ENCODE measurements at places on chromosomes 7 and 10. TPM values are rescaled to one million over a fixed set of nuclear protein-coding genes. Genes with fewer than 3 reads are reported as not detected.

- peaks cover 4% of the 10 kb centered on the region for H3K27me3 ChIP-seq
- no peak overlapping the region for H3K4me3 ChIP-seq
Observed at GRCh38 chr10:97542169-97543024, 30.2 kb upstream of the ANKRD2 start.

UCN3 gene
- total RNA-seq, result not detected

- no peaks in the 10 kb centered on the region for H3K27me3 ChIP-seq
- no peak overlapping the region for H3K27ac ChIP-seq
- no peak for DNase-seq
- no peaks in the 10 kb centered on the region for H3K36me3 ChIP-seq
- no peak overlapping the region for H3K4me3 ChIP-seq
Observed at GRCh38 chr7:2165610-2166594, 66.8 kb downstream of the MAD1L1 start.

OR2F1 gene
- total RNA-seq, result not detected

GRCh38 chr7:19262826-19263225 lies 117.6 kb upstream of the FERD3L start:
- no peaks in the 10 kb centered on the region for H3K36me3 ChIP-seq
- H3K4me3 ChIP-seq, result no peak overlapping the region
- DNase-seq, result no peak
- H3K27me3 ChIP-seq, result no peaks in the 10 kb centered on the region

TECTB gene
- total RNA-seq, result not detected

VTI1A gene
- 45.1 TPM for total RNA-seq

DNA sequence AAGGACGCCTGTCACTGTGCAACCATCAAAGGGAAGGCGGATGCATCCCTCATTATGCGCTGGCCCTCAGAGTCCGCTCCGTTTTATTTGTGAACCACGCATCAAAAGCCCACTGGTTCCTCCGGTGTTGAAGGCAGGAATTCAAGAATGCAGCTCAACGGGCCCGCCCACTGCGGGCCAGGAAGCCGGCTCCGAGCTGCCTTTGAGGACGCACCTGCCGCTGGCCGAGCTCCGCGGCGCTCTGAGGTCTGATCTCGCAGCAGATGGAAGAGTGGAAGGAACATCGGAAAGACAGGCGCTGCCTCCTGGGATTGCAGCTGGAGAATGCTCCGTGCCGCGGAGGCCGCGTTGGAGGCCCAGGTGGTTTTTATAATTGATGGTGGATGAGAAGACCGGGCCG lies 56.9 kb upstream of the ADGRA1 start:
- no peak overlapping the region for H3K4me3 ChIP-seq
- H3K36me3 ChIP-seq, result no peaks in the 10 kb centered on the region
- no peak for DNase-seq
- H3K27me3 ChIP-seq, result no peaks in the 10 kb centered on the region
- H3K4me1 ChIP-seq, result no peaks in the 10 kb centered on the region

CLIP2 gene
- total RNA-seq, result 3.8 TPM

DNA sequence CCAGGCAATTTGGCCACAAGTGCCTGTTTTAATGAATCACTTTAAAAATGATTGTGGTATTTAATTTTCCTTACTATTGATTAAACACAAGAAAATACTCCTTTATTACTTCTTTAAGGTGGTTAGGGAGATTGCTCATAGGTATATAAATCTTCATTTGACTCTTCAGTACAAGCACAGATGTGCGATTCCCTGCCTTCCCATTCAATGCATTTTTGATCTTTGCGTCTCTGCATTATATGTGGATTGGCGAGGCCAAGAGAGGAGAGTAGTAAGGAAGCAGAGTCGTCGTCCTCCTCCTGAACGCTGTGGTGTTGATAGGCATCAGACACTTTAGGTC lies 683.7 kb downstream of the LRMDA start:
- H3K36me3 ChIP-seq, result no peaks in the 10 kb centered on the region
- DNase-seq, result no peak

GRCh38 chr10:72911758-72912157 lies 18.2 kb downstream of the OIT3 start:
- no peak overlapping the region for H3K4me3 ChIP-seq
- no peaks in the 10 kb centered on the region for H3K4me1 ChIP-seq
- H3K27me3 ChIP-seq, result no peaks in the 10 kb centered on the region
- no peaks in the 10 kb centered on the region for H3K36me3 ChIP-seq
- no peak overlapping the region for H3K27ac ChIP-seq
- no peak for DNase-seq

LRRC4 gene
- total RNA-seq, result not detected

MDH2 gene
- total RNA-seq, result 137 TPM

SPAM1 gene
- total RNA-seq, result not detected

DNA sequence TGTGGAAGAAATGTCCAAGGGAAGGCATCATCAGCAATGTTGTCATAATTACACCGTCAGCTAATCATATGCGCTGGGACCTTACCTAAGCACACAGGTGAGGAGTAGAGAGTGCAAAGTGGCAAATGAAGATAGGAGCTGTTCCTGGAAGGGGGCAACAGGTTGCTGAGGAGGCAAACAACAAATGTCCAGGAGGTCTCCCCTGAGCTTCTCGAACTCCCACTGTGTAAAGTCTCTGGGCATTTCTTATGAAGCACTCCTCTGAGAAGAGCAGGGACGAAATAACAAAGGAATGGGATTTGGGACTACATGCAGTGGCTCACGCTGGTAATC lies 152.5 kb downstream of the DOCK4 start:
- H3K27me3 ChIP-seq, result peaks cover 3% of the 10 kb centered on the region
- H3K36me3 ChIP-seq, result no peaks in the 10 kb centered on the region
- no peaks in the 10 kb centered on the region for H3K4me1 ChIP-seq
- no peak overlapping the region for H3K4me3 ChIP-seq

DNA sequence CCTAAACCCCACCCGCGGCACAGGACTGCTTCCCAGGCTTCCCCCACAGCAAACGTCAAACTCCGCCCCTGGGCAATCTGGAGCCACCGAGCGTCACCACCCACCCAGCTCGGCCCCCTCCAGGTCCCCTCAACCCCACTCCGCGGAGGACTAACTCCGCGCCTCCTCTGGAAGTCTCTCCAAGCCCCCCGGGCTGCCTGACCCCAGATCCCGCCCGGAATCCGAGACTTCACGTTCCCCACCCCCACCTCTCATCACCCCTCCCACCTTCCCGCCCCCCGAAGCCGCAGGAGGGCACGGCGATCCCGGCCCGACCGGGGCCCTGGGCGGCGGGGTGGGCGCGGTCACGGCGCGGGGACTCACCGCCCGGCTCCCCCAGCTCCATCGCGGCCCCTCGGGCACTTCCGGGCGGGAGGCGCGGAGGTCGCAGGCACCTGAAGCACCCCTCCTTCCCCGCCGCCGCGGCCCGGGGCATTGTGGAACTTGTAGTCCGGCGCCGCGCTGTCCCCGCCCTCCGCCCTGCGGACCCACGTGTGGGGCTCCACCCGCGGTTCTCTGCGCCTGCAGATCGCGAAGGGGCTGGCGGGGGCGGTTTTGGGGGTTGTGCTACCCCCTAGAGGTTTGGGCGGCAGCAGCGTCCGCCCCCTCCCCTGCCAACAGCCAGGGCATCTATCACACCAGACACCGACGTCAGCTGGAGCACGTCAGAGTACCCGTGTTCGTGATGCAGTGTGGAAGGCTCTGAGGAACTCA lies at the start of gene TMUB1:
Gene TMUB1, minus strand, starts transcription at position 423 of the 753 bp plus-strand sequence. CDS start 930 bp downstream, outside the sequence.
- H3K4me1 ChIP-seq, result peaks cover 31% of the 10 kb centered on the region
- peak within 1 kb of the TSS; percentile 96 for H3K27ac ChIP-seq
- DNase-seq, result peak; percentile 89
- H3K4me3 ChIP-seq, result peak within 1 kb of the TSS; percentile 100
- H3K27me3 ChIP-seq, result peaks cover 17% of the 10 kb centered on the region
- peaks cover 9% of the 10 kb centered on the region for H3K36me3 ChIP-seq

GLI3 gene
- total RNA-seq, result 1.3 TPM

PRKCQ gene
- total RNA-seq, result 61.2 TPM

- H3K4me1 ChIP-seq, result peaks cover 60% of the 10 kb centered on the region
- H3K27ac ChIP-seq, result no peak overlapping the region
- DNase-seq, result no peak
Observed at GRCh38 chr10:6273351-6273750, 70.6 kb downstream of the PFKFB3 start.

DNA sequence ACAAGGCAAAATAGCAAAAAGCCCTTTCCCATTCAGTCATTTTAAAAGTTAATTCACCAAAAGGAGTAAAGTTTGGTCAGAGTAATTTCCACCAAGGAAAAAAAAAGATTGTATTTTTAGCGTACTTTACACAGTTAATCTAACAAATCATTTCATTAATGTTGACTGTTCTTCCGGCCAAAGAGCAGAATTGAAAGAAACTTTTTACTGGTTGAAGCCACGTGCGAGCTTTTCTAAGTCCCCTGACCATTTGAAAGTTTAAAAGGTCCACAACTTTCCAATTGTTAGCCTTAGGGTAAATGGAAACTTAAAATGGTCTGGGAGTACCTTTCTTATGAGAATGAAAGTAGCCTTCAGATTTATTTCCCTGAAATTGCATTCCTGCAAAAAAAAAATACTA lies 296.7 kb downstream of the ARL4A start:
- H3K27me3 ChIP-seq, result no peaks in the 10 kb centered on the region
- no peak overlapping the region for H3K27ac ChIP-seq
- no peak for DNase-seq

- peaks cover 3% of the 10 kb centered on the region for H3K4me1 ChIP-seq
- peak; percentile 28 for DNase-seq
- no peaks in the 10 kb centered on the region for H3K27me3 ChIP-seq
- peaks cover 21% of the 10 kb centered on the region for H3K36me3 ChIP-seq
Observed at GRCh38 chr7:44057849-44058758, 7.3 kb downstream of the PGAM2 start.

- H3K4me1 ChIP-seq, result no peaks in the 10 kb centered on the region
- peaks cover 10% of the 10 kb centered on the region for H3K27me3 ChIP-seq
- no peak overlapping the region for H3K27ac ChIP-seq
- peaks cover 5% of the 10 kb centered on the region for H3K36me3 ChIP-seq
Observed at GRCh38 chr10:88440541-88440940, 142.6 kb downstream of the RNLS start.

DNA sequence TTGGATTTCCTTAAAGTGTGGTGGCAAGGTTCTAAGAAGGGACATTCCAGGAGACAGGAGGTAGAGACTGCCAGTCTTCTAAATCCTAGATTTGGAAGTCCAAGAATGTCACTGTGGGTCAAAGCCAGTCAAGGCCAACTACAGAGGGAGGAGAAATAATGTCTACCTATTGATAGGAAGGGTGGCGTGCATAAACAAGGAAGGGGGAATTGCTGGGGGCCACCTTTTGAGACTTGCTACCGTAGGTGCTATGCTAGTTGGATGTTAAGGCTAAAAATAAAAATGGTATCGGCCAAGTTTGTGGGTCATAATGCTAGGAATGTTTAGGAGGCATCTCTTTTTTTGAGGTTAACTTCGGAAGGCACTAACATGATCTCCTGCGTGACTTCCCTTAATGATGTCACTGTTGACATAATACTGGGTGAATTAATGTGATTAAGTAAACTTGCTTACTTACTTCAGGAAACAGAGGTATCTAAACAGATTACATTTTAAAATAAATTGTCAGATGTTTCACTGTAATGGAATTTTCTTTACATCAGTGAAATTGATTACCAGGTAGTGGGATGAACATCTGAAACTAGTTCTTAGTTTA lies 4.8 kb downstream of the BTRC start:
- no peak overlapping the region for H3K27ac ChIP-seq
- peaks cover 9% of the 10 kb centered on the region for H3K4me1 ChIP-seq
- DNase-seq, result no peak
- no peak overlapping the region for H3K4me3 ChIP-seq

DNA sequence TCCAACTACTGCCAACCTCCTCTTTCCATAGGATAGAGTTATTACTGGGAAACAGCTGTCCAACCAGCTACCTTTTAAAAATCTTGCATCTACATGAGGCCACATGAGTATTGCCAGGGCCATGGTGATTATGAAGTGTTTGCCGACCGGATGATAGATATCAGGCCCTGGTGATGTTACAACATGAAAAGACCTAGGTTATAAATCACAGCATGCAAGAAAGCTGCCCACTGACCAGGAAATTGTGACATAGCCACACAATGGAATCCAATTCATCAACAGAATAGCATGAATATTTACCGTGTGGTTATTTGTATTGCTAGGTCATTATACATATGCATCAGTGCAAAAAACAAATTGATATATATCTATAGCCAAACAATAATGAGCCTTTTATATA lies 517.0 kb downstream of the INHBA start:
- H3K27me3 ChIP-seq, result no peaks in the 10 kb centered on the region
- no peak overlapping the region for H3K4me3 ChIP-seq
- no peak for DNase-seq

GRCh38 chr10:32338262-32338661 lies 8.7 kb downstream of the EPC1 start:
- H3K36me3 ChIP-seq, result peaks cover 23% of the 10 kb centered on the region
- no peaks in the 10 kb centered on the region for H3K27me3 ChIP-seq
- no peak overlapping the region for H3K27ac ChIP-seq
- H3K4me3 ChIP-seq, result no peak overlapping the region
- DNase-seq, result no peak

GRCh38 chr7:84324136-84324630 lies 129.6 kb upstream of the SEMA3A start:
- H3K27me3 ChIP-seq, result no peaks in the 10 kb centered on the region
- no peaks in the 10 kb centered on the region for H3K36me3 ChIP-seq
- no peak overlapping the region for H3K4me3 ChIP-seq
- no peak overlapping the region for H3K27ac ChIP-seq
- no peak for DNase-seq

DNA sequence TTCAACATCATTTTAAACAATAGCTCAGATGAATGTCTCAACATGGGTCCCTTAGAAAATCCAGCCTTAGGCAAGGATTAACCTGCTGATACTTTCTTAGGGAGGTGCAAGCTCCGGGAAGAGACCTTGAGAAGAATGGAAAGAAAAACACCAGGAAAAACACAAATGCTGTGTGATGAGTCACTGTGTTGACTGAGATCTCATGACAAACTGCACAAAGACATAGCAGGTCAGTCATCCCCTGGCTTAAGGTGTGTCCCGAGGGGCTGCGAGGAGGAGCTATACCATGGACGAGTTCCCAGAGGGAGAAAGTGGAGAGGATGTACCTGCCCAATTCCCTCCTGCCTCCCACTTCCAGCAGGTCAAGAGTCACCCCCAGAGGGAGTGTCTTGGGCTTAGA lies 98.0 kb downstream of the TEX36 start:
- no peak for DNase-seq
- H3K27me3 ChIP-seq, result peaks cover 4% of the 10 kb centered on the region
- no peak overlapping the region for H3K4me3 ChIP-seq
- H3K4me1 ChIP-seq, result no peaks in the 10 kb centered on the region

LLCFC1 gene
- not detected for total RNA-seq

AQP1 gene
- not detected for total RNA-seq

SDK1 gene
- 0.20 TPM for total RNA-seq

All from activated naive CD8-positive, alpha-beta T cell treated with anti-CD3 and anti-CD28 coated beads, Interleukin-2, amount 10 ng/mL, durations not matched to agents 7 days and 5 days (primary cell).